ENCODE measurements at places on chromosomes 7 and 10. TPM values are rescaled to one million over a fixed set of nuclear protein-coding genes. Genes with fewer than 3 reads are reported as not detected.

DNA sequence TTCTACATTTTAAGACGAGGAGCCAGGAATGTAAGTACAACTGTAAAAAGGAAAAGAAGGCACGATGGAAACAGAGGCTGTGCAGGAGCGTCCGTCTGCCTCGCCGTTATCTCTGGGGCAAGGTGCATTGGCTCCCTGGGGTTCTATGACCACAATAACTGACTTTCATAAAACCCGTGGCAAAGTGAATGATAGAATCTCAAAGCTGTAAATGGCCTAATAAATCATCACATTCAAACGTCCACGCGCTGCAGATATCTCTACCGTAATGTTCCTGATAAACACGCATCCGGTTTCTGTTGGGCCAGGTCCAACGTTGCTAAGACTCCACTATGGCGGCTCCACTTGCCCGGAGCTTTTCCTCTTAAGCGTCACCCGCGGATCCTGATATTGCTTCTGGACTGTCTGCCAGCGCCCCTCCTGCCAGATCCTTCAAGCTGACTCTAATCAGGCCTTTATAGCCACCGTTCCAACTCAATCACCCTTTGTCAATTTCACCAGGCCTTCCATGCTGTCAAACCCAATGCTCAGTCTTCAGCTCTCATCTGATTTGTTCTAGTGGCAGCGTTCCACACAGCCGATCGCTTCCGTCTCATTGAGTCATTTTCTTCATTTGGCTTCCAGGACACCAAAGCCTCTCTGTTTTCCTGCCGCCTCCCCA is 265.6 kb upstream of the FOXK1 start:
- no peak for DNase-seq

DNA sequence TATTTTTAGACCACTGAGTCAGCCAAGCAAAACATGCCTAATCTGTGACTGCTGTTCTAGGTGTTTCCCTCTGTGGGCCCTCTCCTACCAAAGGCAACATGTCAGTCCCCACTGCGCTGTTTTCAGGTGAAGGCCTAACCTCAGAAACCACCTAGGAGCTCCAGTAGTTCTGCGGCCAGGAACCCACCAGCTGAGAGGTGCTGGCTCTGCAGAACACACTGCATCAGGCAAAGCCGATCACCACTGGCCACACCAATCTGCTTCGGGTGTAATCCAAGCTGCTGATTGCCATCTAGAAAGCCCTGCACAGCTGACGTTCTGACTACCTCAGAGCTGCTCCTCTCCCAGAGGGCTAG is 14.9 kb downstream of the CAMK2G start:
- DNase-seq = no peak

- DNase-seq = no peak
These were observed 1.2 kb downstream of the MARCHF5 start for GRCh38 chr10:92291921-92292845.

- DNase-seq = no peak
These were observed 24.9 kb downstream of the TMEM106B start for GRCh38 chr7:12235970-12236369.

GRCh38 chr10:22042557-22043326 is 39.2 kb upstream of the DNAJC1 start:
- no peak for DNase-seq

GRCh38 chr10:15182540-15183207 is 14.2 kb upstream of the NMT2 start:
- no peak for DNase-seq

DNA sequence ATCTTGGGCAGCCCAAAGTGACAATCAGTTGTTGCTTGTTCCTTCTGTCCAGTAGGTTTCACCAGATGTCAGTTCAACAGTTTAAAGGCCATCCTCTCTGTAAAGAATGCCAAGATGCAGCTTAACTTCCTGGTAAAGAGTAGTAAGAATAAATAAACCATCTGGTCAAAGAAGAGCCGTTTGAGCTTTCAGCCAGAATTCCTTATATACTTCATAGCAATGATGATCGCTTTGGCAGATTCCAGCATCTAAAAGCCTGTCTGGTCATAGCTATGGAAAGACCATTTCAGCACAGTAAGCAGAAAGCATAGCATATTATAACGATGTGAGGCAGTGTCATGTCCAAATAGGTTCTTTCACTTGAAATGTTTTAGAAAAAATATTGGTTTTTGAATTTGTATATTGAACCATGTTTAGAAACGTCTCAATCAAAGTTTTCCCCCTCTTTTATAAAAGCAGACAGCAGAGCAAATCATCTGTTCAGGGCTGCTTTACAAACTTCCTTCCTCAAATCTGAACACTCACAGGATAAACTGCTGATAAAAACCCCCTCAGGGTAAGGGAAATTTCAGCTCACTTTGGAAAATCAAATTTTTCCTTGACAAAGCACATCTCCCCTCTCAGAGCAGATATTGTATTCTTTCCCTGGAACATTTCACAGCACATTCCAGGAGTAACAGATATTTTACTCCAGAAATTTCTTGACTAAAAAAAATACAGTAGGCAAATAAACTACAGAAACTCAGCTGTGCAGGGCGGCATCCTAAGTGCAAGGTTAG is 184.1 kb downstream of the NOC3L start:
- DNase-seq = no peak

DNA sequence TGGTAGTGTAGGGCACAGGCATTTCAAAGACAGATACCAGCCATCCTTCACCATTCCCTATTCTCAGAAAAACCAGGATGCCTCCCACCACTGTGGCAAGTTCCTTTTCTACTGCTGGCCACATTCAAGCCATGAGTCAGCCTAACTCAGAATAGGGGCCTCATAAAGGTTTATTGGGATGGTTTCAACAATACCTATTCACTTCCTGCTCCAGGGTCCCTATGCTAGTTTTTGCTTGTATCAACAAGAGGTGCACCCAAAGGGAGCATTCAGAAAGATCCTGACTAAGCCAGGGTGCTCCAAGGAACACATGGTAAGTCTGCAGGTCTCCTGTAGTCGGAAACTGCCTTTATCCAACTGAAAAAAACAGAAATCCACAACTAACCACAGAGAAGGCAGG is 76.9 kb upstream of the EGR2 start:
- no peak for DNase-seq

- DNase-seq = no peak
These were observed 23.9 kb upstream of the LEP start for GRCh38 chr7:128217030-128217805.

AKR1C2 gene
- total RNA-seq = 16.3 TPM

DNA sequence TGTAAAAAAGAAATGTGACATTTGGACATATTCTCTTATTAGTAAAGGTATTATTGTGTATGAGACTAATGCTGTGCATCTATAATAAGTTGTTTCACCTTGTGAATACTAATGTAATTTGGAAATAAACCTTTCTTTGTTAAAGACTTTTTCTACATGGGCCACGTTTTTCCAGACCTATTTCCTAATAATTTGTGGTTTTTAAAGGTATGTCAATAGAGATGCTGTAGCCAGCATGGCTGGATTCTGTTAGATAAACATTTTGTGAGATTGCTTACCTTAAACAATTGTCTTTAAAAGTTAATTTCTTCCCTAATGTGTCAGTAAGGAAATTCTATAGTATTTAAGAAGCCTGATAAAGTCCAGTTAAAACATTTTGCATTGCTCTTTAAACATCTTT is 56.0 kb downstream of the KAT6B start:
- DNase-seq = no peak

DNA sequence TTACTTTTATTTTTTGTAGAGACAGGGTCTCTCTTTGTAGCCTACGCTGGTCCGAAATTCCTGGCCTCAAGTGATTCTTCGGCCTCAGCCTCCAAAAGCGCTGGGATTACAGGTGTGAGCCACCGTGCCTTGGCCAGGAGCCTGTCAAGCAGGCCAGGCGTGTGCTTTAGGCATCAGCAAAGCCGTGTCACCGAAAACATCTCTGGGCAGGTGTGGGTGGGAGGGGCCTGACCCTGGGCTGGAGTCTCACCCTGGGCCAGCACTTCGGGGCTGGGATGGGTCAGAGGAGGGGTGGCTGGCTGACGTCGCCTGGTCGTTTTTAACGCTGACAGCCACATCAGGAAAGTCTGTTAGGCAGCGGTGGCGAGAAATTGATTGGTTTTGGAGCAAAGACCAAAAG is 80.9 kb downstream of the UNCX start:
- peak; percentile 14 for DNase-seq

CFAP46 gene
- 8.3 TPM for total RNA-seq

SVOPL gene
- 2.4 TPM for total RNA-seq

DNA sequence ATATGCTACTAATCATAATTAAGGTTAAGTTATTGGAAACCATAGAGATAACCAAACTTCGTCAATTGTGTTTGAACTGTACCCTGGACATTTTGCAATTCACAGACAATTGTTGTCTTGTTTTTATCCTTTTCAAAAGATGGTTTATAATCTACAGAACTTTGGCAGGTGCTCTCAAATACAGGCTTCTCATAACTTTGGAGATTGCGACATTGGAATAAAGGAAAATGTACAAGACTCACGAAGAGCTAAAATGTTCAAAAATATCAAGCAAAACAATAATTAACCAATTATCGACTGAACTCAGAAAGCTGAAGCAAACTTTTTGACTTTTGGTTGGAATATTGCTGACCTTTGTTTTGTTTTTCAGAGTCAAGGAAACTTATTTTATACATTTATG is 88.4 kb upstream of the GPR22 start:
- DNase-seq = no peak

DPP6 gene
- total RNA-seq = 1.8 TPM

DNA sequence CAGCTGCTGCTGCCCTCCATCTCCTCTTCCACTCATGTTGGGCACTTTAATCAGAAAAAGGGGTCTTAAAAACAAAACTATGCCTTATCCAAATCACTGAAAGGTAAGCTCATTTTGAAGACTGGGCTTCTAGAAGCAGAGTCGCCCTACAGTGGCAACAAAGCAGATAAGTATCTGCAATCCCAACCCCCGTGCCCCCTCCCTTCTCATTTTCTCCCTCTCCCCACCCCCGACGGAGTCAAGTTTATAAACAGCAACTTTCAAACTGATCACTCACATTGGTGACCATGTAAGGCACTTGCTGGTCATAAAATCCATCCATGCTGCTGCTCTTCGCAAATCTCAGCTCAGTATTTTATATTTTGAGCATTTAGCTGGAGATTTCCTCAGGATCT is 738 bp downstream of the ETV1 start:
- no peak for DNase-seq

DNA sequence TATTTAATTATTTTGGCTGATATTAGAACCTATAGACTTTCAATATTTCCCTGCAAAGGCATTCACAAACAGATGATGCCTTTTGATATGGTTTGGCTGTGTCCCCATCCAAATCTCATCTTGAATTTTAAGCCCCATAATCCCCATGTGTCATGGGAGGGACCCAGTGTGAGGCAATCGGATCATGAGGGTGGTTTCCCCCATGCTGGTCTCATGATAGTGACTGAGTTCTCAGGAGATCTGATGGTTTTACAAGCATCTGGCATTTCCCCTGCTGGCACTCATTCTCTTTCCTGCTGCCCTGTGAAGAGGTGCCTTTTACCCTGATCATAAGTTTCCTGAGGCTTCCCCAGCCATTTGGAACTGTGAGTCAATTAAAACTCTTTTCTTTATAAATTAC is 9.3 kb upstream of the PNLIPRP3 start:
- no peak for DNase-seq

GRCh38 chr10:44963772-44964633 is 4.4 kb downstream of the RASSF4 start:
- DNase-seq = peak; percentile 81

AS3MT gene
- 2.0 TPM for total RNA-seq

CARD11 gene
- total RNA-seq = 9.6 TPM

DNA sequence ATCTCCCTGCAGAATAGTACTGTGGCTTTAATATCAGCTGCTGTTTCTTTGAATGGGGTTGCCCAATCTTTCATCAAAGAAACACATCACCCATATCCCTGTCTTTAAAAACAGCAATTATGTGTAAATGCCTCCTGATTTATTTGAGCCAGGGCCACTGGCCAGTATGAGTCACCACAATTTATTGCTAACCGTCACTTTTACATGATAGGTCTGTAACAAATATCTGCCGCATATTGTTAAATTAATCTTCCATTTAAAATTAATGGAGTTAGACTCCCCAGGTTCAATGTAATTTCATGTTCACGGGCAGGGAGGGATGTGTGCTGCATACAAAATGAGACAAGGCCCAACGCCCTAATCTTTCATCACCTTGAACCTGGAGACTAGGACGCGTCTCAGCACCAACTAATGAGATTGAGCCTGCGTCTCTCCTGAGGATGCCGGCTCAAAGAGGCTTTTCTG is 673.4 kb downstream of the AUTS2 start:
- DNase-seq = peak; percentile 39

- DNase-seq = no peak
These were observed 8.6 kb downstream of the STAM start for GRCh38 chr10:17652585-17652984.

EBLN1 gene
- total RNA-seq = not detected

SPAM1 gene
- not detected for total RNA-seq

SPOCK2 gene
- 19.7 TPM for total RNA-seq

ADRA2A gene
- total RNA-seq = 7.8 TPM

- peak; percentile 49 for DNase-seq
These were observed 17.3 kb downstream of the TLL2 start for GRCh38 chr10:96496281-96496925.

DNA sequence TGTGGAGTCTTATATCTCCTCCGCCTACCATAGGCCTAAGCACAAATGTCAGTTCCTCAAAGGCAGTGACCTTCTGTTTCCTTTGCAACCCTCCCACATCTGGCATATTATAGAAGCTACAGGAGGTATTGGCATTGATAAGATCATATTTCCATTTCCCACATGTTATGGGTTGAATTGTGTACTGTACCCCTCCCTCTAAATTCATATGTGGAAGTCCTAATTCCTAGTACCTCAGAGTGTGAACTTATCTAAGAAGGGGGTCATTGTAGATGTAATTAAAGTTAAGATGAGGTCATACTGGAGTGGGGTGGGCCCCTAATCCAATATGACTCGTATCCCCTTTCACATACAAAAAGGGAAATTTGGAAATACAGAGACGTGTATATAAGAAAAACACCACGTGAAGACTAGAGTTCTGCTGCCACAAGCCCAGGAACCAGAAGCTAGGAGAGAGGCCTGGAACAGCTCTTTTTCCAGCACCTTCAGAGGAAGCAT is 6.1 kb upstream of the LAMB4 start:
- no peak for DNase-seq

MKX gene
- total RNA-seq = 1.3 TPM

ERVW-1 gene
- total RNA-seq = not detected

CFAP58 gene
- 0.35 TPM for total RNA-seq

CALCR gene
- total RNA-seq = 5.3 TPM

DNA sequence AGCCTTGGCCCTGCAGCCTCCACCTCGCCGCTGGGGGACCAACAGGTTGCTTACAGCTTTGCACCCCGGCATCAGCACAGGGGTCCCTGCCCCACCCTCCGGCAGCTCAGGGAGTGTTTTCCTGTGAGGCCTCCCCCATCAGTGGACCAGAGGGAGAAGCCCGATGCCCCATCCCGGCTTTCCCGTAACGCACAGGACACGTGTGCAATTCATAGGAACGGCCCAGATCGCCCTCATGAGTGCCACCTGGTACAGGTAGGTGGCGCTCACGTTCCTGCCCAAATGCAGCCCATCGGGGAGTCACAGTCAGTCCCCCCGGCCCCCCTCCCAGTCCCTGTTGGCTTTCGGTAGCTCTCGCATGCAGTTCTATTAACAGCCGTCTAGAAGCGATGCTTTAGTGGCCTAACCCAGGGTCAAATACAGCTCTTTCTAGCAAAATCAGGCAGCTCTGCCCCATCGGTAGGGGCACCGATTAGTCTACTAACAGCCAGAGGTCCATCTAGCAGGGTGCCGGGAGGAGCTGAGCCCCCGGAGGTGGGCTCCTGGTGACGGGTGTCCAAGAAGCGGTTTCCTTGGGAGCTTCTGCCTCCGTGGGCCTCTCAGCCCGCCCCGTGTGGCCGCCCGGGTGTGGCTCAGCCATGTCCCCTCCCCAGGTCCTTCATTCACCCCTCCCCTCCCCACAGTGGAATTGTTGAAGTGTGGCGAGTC is 48.4 kb upstream of the GTF2IRD1 start:
- peak; percentile 65 for DNase-seq

FANK1 gene
- 13.4 TPM for total RNA-seq
